Mesothelial cell of epicardium (in vitro differentiated cells): ENCODE measurements at places on chromosomes 6 and 20.

GRCh38 chr6:20402342-20403069 lies 827 bp downstream of the E2F3 start:
- DNase-seq, result peak; percentile 68

- no peak for DNase-seq
Measured at GRCh38 chr6:18931086-18931485, 543.9 kb downstream of the RNF144B start.

- DNase-seq, result no peak
Measured at GRCh38 chr6:147787417-147787816, 278.9 kb downstream of the SAMD5 start.

DNA sequence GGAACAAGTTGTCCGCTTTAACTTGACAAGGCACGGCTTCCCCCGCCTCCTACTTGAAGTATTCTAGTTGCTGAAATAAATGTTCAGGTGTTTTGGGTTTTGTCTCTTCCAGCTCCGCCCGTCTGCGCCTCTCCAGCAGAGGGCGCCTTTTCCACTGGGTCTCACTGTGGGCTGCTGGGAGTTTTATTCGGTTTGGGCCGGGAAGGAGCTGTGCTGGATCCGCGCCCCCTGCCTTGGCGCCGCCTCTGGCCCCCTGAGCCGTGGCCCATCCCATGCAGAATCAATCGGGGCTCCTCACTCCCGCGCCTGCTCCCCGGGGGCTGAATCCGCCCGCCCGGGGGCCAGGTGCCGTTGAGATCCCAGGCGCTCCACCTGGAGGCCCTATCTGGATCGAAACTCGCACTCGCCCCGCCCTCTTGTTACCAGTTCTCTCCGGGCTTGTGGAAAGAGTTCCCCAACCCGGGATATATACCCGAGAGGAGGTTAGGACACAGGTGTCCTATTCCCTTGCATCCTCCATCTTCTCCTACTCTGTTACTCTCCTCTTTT lies 51.0 kb upstream of the TCF21 start:
- DNase-seq, result peak; percentile 76

DNA sequence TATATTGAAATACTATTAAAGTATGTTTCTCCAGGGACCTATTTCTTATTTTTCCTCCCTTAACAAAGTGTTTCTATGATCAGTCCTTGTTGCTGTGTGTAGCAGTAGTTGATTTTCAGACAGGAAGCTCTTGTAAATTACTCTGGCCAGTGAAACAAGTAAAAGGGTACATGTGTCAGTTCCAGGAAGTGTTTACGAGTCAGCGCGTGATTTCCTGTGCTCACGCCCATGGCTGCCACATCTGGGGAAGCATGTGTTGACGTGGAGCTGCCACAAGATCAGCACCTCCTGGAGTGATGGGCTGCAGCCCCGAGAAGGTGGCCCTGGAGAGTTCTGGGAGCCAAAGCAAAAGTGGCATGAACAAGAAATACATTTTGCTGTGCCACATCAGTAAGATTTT lies 38.6 kb upstream of the GGTLC1 start:
- DNase-seq, result no peak

GRCh38 chr6:165676435-165677068 lies 13.5 kb upstream of the PDE10A start:
- no peak for DNase-seq

DNA sequence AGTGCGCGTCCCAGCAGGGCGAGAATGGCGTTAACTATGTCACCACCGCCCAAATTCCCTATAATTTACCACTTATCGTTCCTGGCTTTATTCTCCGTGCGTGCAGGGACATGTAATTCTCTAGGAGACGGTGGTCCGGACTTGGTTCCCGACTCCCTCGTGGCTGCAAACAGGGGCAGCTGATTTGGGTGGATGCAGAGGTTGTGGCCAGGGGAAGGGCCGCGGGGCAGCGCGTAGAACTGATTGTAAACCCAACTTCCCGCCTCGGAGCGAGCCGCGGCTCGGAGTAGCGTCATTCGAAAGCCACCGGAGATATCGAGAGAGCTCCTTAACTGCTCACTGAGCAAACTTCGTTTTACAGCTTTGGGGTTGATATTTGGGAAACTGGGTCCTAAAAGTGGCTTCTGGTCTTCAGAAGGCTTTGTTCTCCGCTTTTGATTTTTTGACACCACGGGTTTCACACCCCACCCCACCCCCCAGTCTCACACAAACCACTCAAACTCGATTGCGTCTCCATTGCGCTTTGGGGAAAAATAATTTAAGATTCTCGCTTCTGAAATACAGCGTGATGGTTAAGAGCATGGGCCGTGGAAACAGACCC lies 17.5 kb upstream of the ZSCAN9 start:
- no peak for DNase-seq

- no peak for DNase-seq
Measured at GRCh38 chr6:125310994-125311649, 9.4 kb upstream of the HDDC2 start.
